Endothelial cell of umbilical vein (primary cell): ENCODE measurements at places on chromosomes 2 and 18.

GRCh38 chr2:178934571-178934970 lies 115.4 kb downstream of the CCDC141 start:
- no peak for DNase-seq

GRCh38 chr18:79488311-79489050 lies 92.8 kb downstream of the NFATC1 start:
- no peak for DNase-seq

DNA sequence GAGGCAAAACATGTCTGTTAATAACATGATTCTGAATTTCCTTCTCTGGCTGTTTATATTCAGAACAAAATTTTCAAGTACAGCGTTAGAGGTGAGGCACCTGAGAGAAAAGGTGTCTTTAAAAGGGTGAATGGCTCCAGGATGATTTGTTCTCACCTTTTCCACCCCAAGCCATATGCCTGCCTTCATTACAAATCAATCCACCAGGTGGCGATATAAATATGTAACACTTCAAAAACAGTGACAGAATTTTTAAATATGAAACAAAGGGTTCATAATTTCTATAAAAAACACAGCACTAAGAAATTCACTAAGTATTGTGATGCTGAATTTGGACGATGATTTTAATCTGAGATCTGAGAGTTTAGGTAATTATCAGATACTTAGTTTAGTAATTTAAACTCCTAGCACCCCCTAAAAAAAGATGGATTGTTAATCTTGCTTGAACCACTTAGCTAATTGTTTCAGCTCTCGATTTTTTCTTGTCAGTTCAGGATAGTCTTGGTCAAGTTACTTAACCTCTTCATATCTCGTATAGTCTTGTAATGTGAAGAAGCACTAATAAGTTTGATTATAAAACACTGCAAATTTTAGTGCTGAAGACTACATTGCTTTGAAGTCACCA lies 528.8 kb downstream of the CPS1 start:
- DNase-seq: peak; percentile 43

DNA sequence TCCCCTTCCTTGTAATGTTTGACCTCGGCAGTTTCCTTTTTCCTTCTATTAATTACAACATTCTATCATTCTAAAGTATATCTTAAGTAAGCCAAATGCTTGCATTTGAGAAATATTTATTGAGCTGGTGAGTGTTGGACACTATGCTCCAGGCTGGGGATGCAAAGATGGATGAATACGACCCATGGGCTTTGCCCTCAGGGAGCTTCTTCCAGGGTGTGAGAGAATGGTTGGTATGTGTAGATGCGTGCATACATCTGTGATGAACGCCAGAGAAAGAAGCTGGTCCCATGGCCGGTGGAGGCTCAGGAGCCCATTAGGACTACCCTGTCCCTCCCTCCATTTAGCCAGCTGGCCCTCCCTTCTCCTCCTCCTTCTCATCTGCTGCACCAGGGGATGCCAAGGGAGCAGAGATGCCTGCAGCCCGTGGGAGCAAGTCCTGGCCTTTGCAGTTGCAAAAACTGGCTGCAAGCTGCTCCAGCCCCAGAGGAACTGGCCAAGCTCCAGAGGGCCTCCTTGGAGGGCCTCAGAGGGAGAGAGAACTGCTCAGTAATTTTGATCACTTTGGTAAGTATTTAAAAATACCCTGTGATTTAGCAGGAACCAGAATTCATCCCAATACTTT lies 65.7 kb upstream of the FOSL2 start:
- DNase-seq: no peak

DNA sequence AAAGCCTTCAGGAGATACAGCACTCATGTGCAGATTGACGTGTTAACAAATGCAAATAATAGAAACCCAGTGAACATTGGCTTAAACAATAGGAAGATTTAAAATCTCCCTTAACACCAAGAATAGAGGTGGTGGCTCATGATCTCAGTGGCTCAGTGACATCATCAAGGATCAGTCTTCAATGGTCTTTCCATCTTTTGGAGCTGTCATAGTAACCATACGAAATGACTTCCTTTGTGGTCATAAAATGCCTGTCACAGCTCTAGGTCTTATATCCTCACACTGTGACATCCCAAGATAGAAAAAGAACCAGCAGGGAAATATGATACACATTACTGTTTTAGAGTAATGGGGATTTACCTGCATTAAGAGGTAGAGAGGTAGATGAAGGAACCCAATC lies 59.6 kb upstream of the ACKR3 start:
- no peak for DNase-seq

GRCh38 chr2:240556553-240557100 lies 1.2 kb downstream of the ANKMY1 start:
- peak; percentile 32 for DNase-seq

DNA sequence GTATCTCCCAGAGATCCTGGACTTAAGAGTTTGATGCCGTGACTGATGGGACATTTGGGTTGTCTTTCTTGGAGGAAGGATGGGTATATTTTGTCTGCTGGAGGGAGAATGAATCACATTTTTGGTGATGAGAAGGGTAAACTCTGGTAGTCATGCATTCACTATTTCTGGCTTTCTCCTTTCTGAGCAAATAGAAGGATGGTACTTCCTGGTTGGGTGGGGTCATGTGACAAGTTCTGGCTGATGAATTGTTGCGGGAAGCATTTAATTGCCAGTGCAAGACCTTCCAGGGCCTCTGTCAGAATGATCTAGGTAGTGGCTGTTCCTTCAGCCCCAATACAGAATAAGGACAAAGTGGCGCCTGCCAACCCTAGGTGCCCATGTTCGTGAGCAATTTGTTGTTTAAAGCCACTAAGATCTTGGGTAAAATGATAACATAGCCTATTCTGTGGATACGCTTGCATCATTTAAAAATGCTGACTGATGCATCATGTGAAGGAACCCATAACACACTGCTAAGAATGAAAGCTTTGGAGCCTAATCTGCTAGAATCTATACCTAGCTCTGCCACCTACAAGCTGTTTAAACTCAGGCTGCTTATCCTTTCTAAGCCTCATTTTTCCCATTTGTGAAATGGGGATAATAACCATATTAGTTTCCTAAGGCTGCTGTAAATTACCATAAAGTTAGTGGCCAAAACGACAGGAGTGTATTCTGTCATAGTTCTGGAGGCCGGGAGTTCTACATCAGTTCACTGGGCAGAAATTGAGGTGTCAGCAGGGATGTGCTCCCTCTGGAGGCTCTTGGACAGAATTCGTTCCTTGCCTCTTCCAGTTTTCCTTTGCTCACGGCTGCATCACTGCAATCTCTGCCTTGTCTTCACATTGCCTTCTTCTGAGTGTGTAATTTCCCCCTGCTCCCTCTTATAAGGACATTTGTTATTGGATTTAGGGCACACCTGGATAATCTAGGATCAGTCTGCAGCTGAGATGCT lies 281.3 kb downstream of the AGPS start:
- no peak for DNase-seq
